ENCODE measurements at places on chromosomes 16 and 17.

DNA sequence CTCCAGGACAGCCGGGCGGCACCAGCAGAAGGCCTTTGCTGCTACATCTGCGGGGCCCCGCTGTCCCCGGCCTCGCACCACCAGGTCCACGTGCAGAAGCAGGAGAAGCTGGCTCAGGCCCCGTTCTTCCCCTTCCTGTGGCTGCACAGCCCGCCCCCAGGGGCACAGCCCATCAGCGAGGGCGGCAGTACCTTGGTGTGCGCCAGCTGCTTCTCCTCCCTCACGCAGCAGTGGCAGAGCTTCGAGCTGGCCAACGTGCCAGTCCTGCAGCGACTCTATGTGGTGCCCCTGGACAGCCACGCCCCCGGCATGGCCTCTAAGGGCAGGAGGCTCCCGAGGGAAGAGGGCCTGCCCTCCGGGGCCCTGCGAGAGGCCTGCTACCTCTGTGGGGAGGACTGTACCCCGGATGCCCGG is 58.3 kb upstream of the CIBAR2 start:
- DNase-seq = no peak

- DNase-seq = no peak
These were observed 1.3 kb upstream of the BAIAP2 start for GRCh38 chr17:81033535-81034167.

- no peak for DNase-seq
These were observed 559 bp downstream of the CLUH start for GRCh38 chr17:2710803-2711607.

- no peak for DNase-seq
These were observed 68.9 kb upstream of the METRNL start for GRCh38 chr17:83010206-83011200.

All from T follicular helper cell (primary cell).